ENCODE measurements at places on chromosomes 2 and 18.
A peak's percentile ranks its signal among the peaks of the same experiment; 100 is the strongest.

DNA sequence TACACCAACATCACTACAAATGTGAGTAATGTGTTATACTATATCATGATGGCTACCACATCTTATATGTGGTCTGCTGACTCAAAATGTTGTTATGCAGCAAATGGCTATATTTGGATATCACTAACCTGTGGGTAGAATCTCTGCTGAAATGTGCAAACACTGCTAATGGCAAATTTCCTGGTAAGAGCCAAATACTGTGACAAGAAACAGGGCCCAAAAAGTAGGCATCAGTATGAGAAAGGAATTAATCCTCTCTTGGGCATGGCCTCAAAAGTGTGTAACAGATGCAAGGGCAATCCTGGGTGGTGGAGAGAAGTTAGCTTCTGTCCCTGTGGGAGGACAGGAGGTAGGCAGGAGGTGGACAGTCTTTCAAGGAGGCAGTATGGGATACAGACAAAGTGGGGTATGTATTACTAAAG lies 13.3 kb downstream of the ATF2 start:
- no peak for DNase-seq

GRCh38 chr18:64474773-64475172 lies 325.9 kb upstream of the LINC00305 start:
- no peak for DNase-seq

DNA sequence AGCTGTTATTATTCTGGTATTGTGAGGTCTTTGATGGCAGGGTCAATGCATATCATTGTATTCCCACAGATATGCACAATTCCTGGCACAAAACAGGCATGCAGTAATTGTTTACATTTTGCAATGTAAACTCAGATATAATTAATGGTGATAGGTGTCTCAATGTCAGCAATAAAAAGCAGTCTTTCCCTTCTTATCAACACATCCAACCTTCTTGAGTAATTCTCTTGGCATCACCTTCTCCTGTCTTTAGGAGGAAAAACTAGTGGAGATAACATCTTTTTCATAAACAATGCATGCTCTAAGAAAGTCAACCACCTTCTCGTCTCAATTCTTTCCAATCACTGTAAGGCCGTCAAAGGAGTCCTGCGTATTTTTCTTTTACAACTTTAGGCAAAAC lies 313.3 kb upstream of the GULP1 start:
- no peak for DNase-seq

GRCh38 chr2:153595939-153596338 lies 117.4 kb upstream of the RPRM start:
- DNase-seq, result no peak

DNA sequence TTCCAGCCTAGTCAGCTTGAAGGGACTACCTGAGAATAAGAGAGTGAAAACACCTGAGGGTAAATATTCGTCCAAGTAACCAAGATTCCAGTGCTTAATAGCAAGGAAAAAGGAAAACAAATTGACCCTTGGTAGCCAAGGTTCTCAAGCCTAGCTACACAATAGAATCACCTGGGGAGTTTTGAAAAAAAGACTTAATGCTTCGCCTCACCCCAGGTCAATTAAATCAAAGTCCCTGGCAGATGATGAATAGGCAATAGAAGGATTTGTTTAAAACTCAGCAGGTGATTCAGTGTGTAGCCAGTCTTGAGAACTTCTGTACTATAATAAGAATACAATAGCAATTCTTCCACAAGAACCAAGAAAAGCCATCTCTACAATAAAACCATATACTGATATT lies 500.2 kb downstream of the XIRP2 start:
- no peak for DNase-seq

DNA sequence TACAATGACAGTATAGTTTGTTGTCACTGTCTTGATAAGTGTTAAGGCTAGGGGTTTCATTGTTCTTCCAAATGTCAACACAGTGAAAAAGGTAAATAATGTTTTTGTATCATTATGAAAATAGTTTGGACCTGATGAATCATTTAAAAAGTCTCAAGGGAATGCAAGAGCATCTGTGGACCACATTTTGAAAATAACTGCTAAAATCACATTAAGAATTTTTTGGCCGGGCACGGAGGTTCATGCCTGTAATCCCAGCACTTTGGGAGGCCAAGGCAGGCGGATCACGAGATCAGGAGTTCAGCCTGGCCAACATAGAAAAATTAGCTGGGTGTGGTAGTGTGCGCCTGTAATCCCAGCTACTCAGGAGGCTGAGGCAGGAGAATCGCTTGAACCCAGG lies 10.3 kb downstream of the SCN1A start:
- no peak for DNase-seq

GRCh38 chr18:71036783-71037182 lies 747.9 kb downstream of the SOCS6 start:
- DNase-seq, result no peak

- DNase-seq, result no peak
Measured at GRCh38 chr18:62505669-62506494, 16.9 kb upstream of the ZCCHC2 start.

DNA sequence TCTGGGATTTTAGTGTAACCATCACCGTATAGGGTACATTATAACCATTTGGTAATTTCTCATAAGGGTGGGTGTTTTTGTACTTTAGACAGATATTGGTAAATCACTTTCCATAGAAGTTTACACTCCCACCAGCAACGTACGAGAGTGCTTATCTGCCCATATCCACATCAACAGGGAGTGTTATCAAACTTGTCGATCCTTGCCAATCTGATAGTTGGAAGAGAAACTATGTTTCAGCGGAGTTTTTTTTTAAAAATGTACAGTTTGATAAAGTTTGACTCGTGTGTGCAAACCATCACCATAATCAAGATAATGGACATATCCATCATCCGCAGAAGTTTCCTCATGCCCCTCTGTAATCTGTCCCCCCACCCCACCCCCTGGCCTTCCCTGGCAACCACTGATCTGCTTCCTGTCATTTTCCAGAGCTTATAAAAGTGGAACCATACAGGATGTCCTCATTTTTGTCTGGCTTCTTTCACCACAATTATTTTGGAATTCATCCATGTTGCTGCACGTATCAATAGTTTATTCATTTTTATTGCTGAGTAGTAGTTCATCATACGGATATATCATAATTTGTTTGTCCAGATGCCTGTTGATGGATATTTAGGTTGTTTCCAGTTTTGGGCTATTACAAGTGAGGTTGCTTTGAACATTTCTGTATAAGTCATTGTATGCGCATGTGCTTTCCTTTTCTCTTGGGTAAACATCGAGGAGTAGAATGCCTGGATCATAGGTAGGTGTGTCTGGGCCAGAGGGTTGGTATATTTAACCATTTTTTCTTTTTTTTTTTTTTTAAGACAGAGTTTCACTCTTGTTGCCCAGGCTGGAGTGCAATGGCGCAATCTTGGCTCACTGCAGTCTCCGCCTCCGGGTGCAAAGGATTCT lies 18.6 kb downstream of the GLI2 start:
- no peak for DNase-seq

DNA sequence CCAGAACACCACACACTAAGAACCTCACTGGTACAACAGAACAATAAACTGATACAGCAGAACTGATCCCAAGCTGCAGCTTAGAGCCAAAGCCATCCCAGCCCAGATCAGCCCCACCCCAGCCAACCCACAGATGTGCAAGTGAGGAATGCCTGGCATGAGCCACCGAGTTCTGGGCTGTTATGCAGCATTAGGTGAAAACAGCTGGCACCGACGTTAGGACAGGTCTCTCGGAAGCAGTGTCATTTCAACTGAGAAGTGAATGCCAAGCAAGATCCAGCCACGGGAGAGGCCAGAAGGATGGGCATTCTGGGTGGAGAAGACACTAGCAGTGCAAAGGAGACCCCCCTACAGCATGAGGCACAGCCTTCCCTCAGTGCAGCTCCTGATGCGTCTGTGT lies 38.9 kb downstream of the ADCY3 start:
- DNase-seq, result no peak

DNA sequence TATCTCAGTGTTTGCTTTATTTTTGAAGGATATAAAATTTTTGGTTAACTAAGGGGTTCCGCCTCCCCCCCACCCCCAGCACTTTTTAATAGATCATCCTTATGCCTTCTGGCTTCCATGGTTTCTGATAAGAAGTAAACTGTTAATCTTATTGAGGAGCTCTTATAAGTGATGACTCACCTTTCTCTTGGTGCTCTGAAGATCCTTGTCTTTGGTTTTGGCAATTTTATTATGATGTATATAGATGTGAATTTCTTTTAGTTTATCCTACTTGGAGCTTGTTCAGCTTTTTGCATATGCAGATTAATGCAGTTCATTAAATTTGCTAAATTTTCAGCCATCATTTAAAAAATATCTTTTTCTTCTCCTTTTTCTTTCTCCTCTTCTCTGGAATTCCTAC lies 91.7 kb upstream of the CTAGE1 start:
- no peak for DNase-seq

DNA sequence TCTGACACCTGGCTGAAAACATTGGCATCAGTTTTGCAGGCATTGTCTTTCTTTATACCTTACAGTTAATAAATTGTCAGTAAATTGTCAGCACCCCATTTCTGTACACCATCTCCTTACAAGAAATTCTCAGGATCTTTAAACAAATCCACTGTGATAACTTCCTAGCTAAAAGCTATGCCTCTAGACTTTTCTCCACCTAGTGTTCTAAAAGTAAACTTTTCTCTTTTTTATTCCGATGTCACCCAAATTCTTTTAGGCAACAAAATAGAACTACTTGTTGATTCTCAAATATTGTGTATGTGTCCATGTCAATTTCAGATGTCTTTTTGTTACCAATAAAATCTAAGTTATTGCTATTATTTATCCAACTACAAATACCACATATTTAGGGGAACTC lies 617.4 kb upstream of the NRXN1 start:
- peak; percentile 16 for DNase-seq

DNA sequence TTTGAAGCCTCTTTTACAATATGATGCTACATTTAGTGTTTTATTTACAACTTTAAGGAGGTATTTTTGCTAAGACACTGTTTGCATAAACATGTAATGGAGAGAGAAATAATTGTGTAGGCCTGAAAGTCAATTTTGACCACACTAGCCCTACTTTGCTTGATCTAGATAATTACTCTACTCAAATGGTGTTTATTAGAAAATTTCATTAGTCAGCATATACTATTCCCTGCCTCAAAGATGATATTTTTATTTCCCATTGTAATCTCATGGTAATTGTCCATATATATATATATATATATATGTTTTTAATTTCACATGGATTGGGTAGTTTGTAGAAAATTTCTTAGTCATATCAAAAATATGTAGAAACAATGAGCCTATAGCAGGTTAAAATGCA lies 632.2 kb downstream of the SATB2 start:
- DNase-seq, result no peak

DNA sequence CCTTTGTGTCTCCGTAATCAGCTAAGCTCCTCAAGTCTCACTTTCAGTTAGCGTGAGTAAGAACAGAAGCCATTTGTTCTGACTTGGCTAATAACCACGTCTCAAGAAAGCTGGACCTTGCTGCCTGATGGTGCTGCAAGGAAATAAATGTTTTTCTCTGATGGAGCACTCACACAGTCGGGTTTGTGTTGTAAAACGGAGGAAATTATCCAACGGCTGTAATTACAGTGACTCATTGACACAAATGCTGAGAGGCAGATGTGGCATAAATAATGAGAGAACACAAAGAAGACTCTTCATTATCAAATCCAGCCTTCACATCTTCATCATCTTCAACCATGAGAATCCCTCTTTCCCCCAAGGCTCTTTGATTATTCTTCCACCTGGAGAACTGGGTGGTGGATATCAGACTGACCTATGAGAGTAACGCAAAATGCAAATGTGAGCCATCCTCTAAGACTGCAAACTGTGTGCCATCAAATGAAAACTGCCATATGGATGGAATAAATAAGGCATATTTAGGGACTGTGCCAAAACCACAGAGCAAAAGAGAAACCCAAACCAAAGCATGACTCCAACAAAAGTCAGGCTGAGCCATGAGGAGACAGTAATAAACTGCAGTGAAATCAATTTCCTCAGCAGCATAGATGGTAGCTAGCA lies 252.6 kb downstream of the RND3 start:
- no peak for DNase-seq

GRCh38 chr2:132760405-132760804 lies 90.4 kb upstream of the LYPD1 start:
- no peak for DNase-seq

DNA sequence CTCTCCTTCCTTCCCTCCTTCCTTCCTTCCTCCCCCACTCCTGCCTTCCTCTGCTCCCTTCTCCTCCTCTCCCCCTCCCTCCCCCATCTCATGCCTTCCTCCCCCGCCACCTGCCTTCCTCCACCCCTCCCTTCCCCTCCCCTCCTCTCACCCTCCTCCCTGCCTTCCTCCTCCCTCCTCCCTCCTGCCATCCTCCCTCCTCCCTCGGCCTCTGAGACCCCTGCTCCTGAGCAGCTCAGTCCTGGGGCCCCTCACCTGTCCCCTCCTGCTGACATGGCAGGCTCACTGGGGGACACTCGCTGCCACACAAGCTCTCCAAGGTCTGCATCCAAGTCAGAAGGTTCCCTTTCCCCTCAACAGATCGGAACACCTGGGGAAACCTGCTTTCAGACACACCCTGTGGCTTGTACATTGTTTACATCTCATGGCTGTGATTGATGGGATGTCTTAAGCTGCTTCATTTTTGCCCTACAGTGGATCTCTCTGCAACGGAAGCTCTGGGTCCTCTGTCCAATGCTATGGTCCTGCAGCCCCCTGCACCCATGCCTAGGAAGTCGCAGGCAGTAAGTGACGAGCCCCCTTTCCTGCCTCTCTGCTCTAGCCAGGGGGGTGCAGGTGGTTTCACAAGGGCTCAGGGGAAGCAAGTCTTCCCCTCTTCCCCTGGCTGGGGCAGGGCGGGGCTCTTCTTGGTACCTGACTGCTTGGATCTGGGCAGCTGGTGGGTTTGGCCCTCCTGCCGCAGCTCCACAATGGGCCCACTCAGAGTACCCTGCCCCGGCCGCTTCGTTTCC lies 22.9 kb downstream of the ITGB1BP1 start:
- DNase-seq, result no peak

DNA sequence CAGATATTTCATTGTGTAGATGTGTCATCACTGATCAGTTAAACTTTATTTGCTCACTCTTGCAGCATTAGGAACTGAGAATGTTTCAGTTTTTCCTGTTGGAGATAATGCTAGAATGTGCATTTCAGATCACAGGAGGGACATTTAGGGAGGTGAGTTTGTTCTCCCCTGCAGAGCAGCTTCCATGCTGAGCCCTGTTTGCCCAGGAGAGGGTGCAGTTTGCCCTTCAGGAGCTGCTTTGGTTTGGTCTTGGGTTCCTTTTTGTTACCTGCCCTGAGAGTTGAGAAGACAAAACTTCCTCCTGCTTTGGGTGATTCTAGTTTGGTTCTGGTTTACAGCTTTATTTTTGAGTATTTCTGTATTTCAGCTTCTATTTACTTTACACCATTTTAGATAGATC lies 49.9 kb downstream of the DGKD start:
- DNase-seq, result no peak

DNA sequence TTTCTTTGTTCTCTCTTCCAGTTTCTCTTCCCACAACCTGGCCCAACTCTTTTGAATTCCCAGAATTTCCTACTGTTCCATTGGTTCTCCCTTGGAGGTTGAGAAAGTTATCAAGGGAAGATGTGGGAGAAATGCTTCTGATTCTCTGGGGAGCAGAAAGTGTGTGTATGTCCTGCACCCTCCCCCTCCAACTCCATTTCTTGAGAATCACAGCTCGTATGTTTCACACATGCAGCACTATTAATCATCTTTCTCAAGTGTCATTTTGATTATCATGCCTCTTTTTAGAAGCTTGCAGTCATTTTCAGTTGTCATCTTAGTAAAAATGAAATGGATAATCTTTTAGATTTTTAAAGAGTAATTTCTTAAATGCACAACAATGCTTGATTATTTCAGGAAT lies 296.8 kb upstream of the SLC39A10 start:
- no peak for DNase-seq

- no peak for DNase-seq
Measured at GRCh38 chr2:173773076-173773475, 192.1 kb downstream of the SP3 start.

GRCh38 chr18:79682894-79683625 lies 3.5 kb downstream of the CTDP1 start:
- no peak for DNase-seq

All from muscle of arm (tissue), 14 donors.